ENCODE measurements at places on chromosomes 1 and 21.
A peak's percentile ranks its signal among the peaks of the same experiment; 100 is the strongest.

GRCh38 chr1:222975472-222976122 is 160.8 kb downstream of the DISP1 start:
- no peak for DNase-seq

DNA sequence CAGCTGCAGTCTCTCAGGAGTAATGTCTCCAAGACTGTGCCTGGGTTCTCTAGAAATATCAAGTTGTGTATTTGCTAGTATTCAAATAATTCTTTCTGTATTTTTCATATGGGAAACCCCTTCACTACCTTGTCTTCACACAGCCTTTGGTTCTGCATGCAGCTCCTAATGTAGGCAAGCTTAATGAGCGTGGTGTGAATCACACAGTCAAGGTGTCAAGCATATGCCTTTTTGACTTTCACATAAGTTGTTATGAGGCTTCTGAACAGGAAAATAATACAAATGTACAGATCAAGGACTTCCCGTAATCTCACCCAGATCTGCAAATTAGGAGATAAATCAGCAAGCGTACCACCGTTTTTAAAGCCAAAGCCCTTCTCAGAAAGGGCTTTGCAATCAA is at the start of gene FCRL3:
Gene FCRL3, minus strand, starts transcription at position 38 of the 400 bp plus-strand sequence. CDS start 280 bp downstream, outside the sequence.
- no peak for DNase-seq

- no peak for DNase-seq
Observed at GRCh38 chr1:220813013-220813412, 26.3 kb downstream of the MTARC1 start.

DNA sequence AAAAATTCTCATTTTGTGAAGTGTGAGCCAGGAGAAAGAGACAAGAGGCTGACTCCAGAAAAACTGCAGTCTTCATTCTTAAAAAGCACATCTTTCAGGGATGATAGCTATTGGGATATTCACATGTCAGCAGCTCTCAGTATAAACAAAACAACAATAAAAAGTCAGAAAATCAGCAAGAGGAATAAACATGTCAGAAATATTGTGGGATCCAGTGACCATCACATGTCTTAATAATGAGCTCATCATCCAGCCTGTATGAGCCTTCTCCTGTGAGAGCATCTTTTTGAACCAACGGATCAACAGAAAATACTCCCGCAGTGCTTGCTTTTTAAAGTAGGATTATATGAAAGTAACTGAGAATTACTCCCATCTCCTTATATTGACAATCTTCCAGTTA is 241.6 kb downstream of the SMYD3 start:
- DNase-seq, result no peak

GRCh38 chr1:93111561-93111960 is 32.5 kb downstream of the MTF2 start:
- DNase-seq, result no peak

DNA sequence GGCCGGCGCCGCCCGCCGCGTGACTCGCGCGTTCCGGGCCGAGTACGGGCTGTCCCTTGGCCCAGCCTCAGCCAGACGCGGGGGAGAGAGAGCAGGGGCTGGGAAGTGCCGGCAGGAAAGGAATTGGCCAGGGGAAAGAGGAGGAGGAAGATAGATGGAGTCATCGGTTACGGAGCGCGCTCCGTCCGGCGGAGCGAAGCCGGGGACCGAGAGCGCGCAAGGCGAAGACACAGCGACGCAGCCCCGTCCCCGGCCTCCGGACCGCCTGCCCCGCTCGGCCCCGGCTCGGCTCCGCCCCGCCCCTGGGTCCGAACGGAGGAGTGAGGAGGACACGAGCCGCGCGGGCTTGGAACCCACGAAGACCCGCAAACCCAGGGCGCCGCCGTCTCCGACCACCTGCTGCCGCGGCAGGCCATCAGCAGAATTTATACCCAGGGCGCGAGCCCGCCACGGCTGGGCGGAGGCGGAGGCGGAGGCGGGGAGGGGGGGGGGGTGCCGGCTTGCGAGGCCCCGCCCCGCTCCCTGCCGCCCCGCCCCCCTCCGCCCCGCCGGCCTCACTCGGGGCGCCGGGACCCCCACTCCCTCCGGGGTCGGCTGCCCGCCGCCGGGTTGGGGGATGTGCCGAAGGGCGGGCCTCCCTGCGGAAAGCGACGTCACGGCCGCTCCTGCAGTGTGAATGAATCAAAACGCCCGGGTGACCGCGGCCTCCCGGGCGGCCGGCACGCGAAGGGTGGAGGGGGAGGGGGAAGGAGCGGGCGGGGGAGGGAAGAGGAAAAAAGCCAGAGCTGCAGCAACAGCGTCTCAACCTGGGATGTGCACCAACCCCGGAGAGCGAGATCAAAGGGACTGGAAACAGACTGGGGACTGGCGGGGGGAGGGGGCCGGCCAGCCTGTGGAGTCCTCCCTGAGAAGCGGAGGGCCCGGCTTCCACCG is at the start of gene LHX4:
Gene LHX4, plus strand, starts transcription at position 782 of the 933 bp plus-strand sequence. CDS start 266 bp downstream, outside the sequence.
- DNase-seq, result peak; percentile 43

GRCh38 chr1:12166834-12167492 is at the start of gene TNFRSF1B:
TSS of gene TNFRSF1B (plus strand) at chr1:12166991. CDS start at chr1:12167092, 101 bp downstream.
- peak; percentile 9 for DNase-seq

GRCh38 chr1:11823366-11824137 is 17.6 kb downstream of the CLCN6 start:
- no peak for DNase-seq

- DNase-seq, result peak; percentile 75
Observed at GRCh38 chr1:209404577-209404976, 178.9 kb upstream of the CAMK1G start.

DNA sequence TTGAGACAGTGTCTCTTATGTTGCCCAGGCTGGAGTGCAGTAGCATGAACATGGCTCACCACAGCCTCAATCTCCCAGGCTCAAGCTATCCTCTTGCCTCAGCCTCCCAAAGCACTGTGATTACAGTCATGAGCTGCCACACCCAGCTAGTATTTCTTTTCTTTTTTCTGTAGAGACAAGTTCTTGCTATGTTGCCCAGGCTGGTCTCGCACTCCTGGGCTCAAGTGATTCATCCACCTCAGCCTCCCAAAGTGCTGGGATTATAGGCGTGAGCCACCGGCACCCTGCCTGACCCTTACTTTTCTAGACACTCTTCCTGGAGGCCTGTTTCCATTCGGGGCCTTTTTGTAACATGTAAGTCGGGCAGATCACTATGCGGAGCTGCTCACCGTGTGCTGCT is 30.1 kb upstream of the SRP9 start:
- no peak for DNase-seq

GRCh38 chr21:16117851-16118590 is 388.2 kb downstream of the USP25 start:
- DNase-seq, result peak; percentile 1

DNA sequence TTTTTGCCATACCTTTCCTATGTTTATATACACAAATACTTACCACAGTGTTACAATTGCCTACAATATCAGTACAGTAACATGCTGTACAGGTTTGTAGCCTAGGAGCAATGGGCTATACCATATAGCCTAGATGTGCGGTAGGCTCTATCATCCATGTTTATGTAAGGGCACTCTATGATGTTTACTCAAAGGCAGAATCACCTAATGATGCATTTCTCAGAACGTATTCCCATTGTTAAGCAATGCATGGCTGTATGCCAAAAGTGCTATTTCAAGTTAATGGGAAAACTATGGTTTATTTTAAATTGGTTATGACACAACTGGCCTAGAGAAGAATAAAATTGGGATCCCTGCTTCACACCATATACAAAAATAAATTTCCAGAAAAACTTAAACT is 36.9 kb upstream of the DISP1 start:
- peak; percentile 68 for DNase-seq

GRCh38 chr21:45148316-45148990 is 74.1 kb downstream of the ADARB1 start:
- no peak for DNase-seq

DNA sequence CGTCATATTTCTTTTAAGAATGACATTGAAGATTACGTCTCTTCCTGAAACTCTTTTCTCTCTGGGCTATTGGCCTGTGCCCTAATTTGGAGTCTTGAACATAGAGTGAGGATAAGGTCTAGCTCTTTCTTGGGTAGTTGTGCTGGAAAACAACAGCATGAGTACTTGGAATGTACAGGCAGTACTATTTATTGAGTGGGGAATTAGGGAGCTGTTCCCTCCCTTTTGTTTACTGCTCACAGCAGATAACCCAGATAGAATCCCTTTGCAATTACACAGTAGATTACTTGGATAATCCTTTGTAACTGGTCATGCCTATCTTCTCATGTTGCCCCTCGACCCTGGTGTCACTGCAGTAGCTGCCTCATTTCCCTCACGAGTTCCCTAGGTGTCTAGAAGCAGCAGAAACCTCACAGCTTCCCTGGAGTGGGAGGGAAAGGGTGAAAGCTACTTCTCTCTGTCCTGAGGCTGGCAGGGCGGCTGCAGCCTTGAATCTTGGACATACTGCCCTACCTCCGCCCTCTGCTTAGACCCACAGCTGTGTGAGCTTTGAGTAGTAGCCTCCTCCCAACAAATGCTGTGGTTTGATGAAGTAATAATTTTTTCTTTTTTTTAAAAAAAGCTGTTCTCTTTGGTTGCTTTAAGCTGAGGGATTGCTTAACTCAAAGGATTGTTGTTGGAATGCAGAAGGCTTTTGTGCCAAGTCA is 70.6 kb downstream of the FGGY start:
- DNase-seq, result peak; percentile 62

DNA sequence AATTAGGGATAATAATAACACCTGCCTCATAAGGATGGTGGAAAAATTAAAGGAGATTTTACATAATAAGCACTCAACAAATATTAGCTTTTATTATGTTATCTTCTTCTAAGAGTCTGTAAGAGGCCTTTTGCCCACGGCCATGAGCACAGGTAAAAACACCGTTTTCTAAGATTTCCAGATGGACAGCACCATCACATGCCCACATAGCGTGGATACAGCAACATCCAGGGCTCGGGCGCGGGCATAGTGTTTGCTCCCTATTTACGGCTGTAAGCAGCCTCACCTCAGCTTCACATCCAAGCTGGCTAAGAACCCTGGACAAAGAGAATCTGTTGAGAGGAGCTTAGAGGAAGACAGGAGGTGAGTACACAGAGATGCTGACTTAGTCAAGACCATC is 216.4 kb upstream of the IRF2BP2 start:
- DNase-seq, result no peak

DNA sequence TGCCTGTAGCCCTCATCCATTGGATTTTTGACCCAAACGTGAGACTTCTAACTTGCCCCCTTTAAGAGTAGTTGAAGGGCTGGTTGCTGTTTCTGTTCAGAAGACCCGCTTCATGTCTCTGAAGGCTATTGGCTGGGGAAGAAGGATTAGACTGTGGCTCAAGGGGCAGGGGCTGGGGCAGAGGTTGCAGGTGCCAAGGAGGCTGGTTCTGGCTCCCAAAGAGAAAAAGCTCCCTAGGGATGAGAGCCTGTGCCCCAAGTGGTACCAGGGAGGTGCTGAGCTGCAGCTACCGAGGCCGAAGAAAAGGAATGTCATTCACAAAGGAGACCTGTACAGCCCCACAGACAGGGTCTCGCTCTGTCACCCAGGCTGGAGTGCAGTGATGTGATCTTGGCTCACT is 5.8 kb downstream of the WNT3A start:
- no peak for DNase-seq

DNA sequence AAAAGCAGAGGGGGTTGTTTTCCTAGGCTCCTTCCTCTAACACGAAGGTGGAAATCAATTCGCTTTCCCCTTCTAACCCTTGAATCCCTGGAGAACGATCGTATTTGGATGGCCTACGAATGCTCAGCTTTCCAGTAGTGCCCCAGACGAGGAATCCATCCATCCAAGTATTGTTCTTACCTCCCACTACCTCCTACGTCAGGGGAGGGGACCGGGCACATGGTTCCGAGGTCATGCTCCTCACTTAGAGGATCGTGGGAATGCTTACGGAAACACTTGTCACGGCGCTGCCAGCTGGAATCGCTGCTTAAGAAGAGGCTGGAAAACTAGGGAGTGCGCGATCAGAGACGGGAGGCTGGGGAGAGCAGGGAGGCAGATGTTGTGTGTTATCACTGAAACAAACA is 47.4 kb downstream of the CAPZB start:
- no peak for DNase-seq

GRCh38 chr1:204003536-204003935 is 69.4 kb upstream of the SOX13 start:
- no peak for DNase-seq

- no peak for DNase-seq
Observed at GRCh38 chr1:40820911-40821693, 37.5 kb downstream of the KCNQ4 start.

DNA sequence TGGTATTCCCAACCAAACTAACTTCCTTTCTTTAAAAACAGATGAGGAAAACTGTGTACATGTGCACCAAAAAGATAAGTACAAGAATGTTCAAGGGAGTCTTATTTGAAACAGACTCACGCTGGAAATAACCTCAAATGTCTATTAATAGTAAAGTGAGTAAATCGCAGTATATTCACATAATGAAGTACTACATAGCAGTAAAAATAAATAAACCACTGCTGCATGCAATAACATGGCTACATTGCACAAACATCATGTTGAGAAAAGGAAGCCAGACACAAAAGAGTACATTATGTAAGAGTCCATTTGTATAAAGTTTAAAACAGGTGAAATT is 5.2 kb upstream of the DENND2D start:
- DNase-seq, result no peak

- DNase-seq, result no peak
Observed at GRCh38 chr1:34267326-34267725, 90.6 kb downstream of the C1orf94 start.

DNA sequence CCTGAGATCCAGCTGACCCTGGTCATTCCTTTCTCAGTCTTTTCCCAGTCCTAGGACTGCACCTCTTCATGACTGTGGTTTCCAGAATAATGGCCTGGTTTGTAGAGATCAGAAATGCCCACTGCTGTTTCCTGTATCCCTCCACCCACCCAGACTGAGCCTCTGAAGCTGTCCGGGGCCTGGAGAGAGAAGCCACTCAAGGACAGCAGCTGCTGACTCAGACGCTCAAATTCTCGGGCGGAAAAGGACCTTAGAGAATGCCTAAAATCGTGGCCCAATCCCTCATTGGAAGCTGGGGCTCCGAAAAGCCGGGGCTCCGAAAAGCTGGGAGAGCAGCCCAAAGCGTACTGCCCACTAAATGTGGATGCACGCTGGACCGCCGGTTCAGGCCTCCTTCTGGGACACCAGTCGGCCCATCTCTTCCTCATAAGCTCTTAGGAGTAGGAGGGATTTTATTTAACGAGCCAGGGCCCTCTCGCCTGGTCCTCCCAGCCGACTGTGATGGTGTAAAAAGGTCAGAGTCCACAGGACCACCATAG is 7.8 kb upstream of the GPR61 start:
- no peak for DNase-seq

- DNase-seq, result no peak
Observed at GRCh38 chr1:117664314-117664713, 58.5 kb downstream of the TENT5C start.

DNA sequence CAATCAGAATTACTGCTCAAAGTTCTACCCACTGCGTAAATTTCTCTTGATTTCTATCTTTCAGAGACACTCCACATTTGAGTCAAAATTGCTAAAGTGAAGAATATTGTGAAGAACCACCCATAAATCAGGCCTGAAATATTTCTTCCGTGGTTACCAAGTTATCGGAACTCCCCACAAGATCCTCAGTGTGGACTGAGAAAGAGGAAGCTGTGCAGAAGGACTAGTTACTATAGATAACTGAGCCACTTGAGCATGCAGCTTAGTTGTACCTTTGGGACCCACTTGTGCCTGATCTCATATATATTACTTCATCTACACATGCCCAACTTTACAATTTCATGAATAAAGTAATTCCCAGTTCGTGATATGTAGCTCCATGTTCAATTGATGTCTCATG is 18.4 kb downstream of the RWDD3 start:
- DNase-seq, result no peak

All from mammary epithelial cell (primary cell).